Fibroblast of skin of back (primary cell): ENCODE measurements at places on chromosomes 11 and 22.

- no peak for DNase-seq
Observed at GRCh38 chr22:41991111-41991510, 7.5 kb upstream of the WBP2NL start.

GRCh38 chr22:50010676-50011446, 1.7 kb downstream of the IL17REL start:
- DNase-seq, result no peak

DNA sequence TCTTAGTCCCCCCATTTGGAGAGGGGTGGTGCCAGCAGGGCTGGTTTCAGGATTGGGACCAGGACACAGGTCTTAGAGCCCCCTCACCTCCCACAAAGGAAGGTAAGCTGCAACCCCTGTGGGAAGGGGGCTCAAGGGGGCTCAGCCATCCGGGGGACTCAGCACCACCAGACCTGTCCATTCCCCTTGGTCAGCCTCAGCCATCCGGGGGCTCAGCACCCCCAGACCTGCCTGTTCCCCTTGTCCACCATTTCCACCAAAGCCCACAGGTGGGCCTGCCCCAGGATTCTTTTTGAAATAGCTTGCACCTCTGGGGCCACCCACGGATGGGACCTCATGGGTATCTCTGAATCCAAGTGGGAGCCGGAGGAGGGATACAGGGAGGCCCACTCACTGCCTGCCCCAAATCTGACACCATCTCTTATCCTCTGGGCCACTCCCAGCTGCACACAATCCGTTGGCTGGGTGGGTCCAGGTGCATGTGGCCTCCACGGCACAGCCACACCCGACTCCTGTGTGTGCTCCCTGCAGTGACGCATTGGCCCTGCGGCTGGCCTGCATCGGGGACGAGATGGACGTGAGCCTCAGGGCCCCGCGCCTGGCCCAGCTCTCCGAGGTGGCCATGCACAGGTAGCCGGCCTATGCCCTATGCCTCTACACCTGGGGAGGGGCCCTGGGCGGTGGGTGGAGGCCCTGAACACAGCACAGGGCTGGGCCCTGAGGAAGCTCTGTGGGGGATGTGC, 15.9 kb downstream of the MCAT start:
- DNase-seq, result no peak

DNA sequence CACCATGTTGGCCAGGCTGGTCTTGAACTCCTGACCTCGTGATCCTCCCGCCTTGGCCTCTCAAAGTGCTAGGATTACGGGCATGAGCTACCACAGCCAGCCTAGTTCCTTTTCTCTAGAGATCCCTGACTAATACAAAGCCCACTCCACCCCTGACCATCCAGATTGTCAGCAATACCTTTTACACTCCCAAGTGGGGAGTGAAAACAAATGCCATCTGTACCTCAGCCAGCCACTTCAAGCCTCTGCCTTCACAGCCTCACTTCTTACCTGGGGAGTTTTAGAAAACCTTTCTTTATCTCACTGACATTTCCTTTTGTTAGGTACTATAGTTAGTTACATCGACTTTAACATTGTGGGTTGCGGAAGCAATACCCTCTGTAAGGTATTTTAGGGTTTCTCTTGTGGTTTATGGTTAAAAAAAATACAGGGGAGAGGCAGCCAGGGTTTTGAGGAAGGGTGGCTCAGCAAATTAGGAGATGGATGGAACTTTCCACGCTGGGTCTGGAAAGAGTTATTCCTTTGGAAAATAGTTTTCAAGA, 8.9 kb downstream of the TOM1 start:
- no peak for DNase-seq

DNA sequence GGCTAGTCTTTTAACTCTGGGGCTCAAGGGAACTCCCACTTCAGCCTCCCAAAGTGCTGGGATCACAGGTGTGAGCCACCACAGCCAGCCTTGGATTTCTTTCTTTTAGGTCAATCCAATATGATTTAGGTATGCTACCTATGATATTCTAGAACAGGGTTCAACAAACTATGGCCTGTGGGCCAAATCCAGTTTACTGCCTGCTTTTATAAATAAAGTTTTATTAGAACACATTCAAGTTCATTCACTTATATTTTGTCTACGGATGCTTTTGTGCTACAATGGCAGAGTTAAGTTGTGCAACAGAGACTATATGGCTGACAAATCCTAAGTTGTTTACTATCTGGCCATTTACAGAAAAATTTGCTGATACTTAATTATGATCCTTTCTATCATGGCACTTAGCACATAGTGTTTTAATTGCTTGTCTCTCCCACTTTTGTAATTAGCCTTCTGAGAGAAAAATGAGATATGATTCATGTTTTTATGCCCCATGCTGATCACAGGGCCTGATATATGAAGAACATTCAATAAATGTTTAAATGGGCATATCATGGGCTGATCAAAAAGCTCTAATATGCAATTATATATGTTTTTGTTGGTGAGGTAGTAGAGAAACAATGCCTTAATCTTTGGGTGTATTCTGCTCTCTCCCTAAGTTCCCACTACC, 109.6 kb downstream of the STIM1 start:
- no peak for DNase-seq

GRCh38 chr11:47714554-47715081, 551 bp downstream of the AGBL2 start:
- peak; percentile 10 for DNase-seq

GRCh38 chr11:19829109-19829837, 116.6 kb downstream of the NAV2 start:
- no peak for DNase-seq

DNA sequence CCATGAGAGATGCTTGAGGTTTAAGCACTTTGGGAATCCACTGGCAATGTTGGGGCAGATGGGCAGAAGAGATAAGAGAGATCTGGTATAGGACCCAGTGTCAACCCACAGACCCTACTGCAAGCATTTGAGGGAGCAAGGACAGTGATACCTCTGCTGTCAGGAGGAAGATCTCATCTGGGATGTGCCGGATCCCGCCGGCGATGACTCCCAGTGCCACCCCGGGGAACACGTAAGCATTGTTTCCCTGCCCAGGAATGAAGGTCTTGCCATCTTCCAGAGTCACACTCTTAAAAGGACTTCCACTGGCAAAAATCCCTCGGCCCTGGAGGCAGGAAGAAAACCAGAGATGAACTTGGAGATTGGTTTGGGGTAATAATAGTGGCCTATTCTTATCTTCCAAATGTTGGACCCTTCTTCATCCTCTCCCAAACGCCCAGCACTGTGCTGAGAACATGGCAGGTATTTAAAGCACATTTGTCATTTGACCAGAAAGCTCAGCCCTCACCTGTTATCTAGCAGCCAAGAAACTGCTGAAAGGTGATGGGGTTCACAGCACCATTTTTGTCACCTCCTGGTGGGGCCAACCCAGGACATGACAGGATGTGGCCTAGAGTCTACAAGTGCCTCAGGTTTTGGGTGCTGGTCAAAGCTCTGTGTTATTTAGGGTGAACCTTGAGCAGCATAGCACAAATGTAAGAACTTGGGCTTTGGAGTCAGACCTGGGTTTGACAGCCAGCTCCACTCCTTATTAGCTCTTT, 71.7 kb downstream of the CCDC81 start:
- no peak for DNase-seq

- DNase-seq, result no peak
Observed at GRCh38 chr11:118382954-118383353, 18.5 kb upstream of the ATP5MG start.

DNA sequence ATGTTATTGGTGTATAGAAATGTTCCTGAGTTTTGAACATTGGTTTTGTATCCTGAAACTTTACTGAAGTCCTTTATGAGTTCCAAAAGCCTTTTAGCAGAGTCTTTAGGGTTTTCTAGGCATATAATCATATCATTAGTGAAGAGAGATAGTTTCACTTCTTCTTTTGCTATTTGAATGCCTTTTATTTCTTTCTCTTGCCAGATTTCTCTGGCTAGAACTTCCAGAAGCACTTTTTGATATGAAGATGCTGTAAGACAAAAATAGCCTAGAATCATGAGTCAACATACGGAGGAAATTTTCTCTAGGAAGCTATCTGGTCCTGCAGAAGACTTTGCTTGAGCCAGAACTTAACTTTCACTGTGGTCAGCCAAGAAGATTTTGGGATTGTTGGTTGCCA, 86.7 kb upstream of the IZUMO1R start:
- DNase-seq, result no peak

- no peak for DNase-seq
Observed at GRCh38 chr11:32573228-32573627, 10.4 kb upstream of the EIF3M start.

- DNase-seq, result no peak
Observed at GRCh38 chr22:22712666-22713365, 68.4 kb downstream of the GGTLC2 start.

DNA sequence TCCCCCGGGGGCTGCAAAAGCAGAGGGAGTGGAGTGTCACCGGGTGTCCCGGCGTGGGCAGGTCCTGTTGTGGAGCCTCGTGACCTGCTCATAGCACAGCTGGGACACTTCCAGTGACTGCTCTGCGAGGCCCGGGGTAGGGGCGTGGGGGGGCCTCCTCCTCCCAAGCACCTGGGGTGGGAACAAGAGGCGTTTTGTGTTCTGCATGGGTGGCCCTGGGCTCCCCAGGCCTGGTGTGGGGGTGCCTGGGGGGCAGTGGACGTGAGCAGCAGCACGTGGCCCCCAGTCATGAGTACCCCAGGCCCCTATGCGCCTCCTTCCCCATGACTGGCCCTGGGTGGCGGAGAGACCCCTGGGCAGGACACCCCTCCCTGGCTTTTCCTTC, 104.7 kb downstream of the KCNQ1 start:
- no peak for DNase-seq

- peak; percentile 31 for DNase-seq
Observed at GRCh38 chr22:37601540-37602442, 6.8 kb upstream of the GGA1 start.

- no peak for DNase-seq
Observed at GRCh38 chr22:39432361-39432811, 24.4 kb upstream of the MGAT3 start.

DNA sequence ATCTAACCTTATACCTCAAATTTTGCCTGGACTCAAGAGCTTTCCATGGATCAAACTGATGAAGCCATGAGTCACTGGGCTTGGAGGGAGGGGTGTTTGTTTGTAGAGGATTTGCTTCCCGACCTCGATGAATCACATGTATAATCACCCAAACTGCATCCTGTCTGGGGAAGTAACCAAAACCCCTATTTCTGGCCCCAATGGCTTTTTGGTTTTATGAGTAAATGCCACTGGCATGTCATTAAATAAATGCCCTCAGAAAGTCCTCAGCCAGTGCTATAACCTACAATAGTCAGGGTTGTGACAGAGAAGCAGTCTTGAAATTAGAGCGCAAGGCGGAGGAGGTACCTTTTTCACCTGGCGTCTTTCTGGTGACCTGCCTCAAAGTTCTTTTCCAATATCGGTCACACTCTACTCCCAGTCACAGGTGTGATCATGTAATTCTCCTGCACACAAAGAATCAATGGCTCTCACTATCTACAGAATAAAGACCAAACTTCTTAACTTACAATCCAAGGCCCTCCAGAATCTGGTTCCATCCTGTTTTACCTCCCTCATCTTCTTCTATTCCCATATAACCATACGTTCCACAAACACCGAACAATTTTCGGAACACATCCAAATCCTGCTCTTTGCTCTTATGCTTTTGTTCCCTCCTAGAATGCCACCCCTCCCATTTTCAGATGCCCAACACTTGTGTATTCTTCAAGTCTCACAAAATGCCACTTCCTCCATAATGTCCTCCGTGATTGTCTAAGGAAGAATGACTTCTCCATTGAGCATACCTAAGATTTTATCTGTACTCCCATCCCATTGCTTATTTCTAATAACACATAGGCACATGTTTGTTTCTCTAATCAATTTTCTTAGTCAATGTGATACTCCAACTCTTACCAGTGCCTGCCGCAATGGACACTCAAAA, 81.3 kb upstream of the BLID start:
- DNase-seq, result peak; percentile 100

DNA sequence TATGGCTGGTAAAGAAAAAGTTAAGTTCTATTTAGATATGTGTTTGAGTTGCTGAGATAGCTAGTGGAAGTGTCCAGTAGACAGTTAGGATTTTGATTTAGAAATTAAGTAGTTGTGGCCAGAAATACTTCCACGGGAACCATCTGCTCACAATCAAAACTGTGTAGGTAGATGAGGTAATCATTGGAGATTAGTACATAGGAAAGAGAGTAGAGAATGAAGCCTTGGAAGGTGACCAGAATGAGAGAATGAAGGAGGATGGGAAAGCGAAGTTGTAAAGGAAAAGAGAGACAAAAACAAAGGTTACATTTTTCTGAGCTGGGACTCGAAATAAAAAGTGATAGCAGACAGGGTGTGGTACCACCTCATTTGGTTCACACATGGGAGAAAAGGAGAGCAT, 296.9 kb upstream of the SORL1-AS1 start:
- no peak for DNase-seq

- no peak for DNase-seq
Observed at GRCh38 chr11:95066716-95067038, at the start of gene SRSF8. Gene SRSF8, plus strand, starts transcription at chr11:95066919. Its CDS starts 308 bp downstream, at chr11:95067227.

DNA sequence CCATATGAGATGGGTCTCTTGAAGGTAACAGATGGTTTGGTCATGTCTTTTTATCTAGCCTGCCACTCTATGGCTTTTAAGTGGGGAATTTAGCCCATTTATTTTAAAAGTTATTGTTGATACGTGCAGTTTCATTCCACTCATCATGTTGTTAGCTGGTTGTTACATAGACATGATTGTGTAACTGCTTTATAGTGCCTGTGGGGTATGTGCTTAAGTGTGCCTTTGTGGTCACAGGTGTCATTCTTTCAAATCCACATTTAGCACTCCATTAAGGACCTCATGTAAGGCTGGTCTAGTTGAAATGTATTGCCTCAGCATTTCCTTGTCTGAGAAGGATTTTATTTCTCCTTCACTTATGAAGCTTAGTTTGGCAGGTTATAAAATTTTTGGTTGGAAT, 263.8 kb upstream of the LUZP2 start:
- DNase-seq, result no peak

- DNase-seq, result no peak
Observed at GRCh38 chr11:110629594-110629993, 82.6 kb downstream of the ARHGAP20 start.
